ENCODE measurements at places on chromosomes 2 and 18.

DNA sequence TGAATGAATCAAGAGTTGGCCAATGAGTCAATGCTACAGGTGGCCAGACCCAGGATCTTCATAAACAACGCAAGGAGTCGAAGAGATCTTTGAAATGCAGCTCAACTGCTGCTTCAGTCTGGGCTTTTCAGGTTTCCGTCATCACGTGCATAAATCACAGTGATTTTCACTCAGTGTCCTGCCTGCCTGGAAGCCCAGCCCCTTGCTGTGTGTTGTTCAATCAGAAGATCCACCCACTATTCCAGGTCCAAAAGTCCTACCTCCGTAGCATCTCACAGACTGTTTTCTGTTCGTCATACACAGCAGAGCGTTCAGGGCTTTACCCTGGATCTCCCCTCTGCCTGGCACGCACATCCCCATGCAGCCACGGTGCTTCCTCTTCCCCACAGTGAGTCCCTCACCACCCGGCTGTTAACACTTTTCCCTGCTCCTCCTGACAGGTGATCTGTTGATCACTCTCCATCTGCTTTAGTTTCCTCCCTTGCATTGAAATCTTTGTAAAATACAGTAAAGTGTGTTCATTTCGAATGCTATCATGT is 216.3 kb downstream of the MYT1L start:
- no peak for DNase-seq

- no peak for DNase-seq
Measured at GRCh38 chr18:63213331-63213900, 106.2 kb downstream of the BCL2 start.

- DNase-seq, result no peak
Measured at GRCh38 chr2:213243189-213244044, 40.8 kb upstream of the SPAG16 start.

DNA sequence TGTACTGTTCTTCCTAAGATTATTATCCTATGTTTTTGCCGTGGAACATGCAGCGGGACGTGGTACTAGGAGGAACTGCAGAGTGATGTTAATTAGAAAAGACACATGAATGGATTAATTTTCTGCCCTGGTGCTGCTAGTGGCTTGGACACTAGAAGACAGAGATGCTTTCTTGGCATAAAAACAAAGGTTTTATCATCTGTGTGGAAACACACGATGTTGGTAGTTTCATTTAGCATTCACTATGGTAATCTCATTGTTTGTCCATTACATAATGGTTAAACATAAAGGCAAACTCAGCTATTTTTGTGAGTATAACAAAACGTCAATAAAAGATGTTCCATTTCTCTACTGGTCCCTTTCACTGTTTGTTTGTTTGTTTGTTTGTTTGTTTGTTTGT is 22.8 kb downstream of the COL6A3 start:
- DNase-seq, result no peak

DNA sequence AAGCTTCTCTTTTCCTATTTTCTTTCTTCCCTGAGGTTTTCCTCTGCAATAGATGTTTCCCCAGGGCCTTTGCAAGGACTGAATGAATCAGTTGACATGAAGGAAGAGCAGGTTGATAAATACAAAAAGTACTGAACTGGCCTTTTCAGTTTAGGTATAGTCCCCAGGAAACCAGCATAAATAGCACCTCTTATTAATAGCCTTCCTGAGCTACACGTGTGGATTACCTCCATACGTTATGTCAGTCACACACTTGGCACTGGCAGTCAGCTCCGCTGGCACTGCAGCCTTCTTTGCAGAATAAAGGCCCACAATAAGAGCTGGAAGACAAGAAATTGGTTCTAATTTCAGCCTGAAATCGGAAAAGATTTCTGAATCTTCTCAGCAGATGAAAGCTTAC is 60.7 kb downstream of the KCTD18 start:
- no peak for DNase-seq
